T47D (cell line): ENCODE measurements at places on chromosomes 4 and X.

DNA sequence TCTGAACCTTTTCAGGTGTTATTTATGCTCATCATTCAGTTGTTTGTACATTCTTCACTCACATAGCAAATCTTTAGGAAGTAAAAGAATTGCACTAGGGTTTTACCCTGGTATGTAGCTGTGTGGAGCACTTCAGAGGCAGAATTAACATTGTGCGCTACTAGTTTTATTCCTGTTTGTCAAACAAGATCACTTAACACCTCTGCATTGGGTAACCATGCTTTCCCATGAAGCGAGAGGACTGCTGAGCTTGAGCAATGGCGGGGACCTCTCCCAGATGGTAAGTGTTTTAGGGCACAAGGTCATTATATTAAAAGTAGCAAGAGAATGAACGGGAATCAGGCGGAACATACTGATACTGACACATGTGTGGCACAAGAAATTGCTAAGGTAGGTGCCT, 59.2 kb downstream of the SHROOM3 start:
- no peak for DNase-seq

- DNase-seq = no peak
These were observed 65.9 kb downstream of the HHIP start for GRCh38 chr4:144711700-144712456.

- DNase-seq = no peak
These were observed 4.3 kb upstream of the WDR13 start for GRCh38 chrX:48592971-48593370.

DNA sequence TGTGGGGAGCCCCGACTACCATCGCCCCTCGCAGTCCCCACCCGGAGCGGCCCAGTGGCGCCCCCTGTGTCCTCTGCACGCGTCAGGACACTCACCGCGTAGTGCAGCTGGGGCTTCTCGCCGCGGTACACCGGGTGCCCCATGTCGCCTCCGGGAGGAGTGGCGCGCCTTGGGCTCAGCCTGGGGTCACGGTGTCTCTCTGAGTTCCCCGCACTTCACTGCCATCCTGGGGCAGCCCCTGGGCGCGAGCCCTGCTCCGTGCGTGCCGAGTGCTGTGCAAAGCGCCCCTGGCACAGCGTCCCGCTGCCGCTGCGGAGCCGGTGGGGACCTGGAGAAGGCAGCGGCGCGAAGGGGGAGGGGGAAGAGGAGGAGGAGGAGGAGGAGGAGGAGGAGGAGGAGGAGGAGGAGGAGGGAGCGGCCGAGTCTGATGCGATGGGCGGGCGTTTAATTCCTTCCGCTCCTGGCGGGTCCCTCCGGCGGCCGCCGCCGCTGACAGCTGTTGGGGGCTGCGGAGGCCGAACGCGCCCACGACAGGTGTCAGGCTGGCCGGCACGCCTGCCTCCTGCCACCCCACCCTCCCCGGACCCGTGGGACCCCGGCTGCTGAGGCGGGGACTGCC, 134.3 kb downstream of the AMELX start:
- DNase-seq = no peak

DNA sequence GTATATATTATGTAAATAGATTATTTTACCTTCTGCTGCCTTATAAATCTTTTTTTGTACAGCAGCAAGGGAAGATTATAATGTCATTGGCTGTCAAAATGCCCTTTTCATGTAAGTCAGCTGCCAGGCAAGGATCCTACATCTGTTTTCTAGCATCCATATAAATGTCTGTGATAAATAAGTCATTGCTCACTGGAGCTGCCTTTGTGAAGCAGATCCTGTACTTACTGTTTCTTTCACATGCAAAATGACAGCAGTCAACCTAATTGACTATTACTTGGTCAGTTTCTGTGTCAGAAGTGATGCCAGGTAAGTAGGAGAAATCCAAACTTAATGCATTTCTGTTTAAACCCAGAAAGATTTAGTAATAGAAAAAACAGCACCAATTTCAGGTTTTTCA, 620.7 kb downstream of the RPA4 start:
- no peak for DNase-seq

- DNase-seq = no peak
These were observed 894.8 kb upstream of the EPHA5 start for GRCh38 chr4:66564901-66565651.

DNA sequence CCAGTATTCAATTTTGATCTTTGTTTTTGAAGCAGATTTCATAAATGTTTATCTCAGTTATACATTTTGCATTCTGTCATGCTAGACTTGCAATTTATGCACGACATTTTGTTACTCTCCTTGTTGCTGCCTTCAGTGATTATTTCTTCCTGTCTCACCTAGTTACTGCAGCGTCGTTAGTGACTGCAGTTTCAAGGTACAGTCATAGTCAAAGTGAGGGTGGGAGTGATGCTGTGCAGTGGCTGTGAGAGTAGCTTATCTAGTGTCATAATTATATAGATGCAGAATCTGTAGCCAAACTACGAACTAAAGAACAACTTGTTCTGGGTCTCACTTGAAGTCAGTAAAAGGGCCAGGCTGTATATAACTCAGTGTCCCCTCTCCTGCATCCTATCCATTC, 69.8 kb downstream of the GPR101 start:
- no peak for DNase-seq

- peak; percentile 36 for DNase-seq
These were observed 553 bp downstream of the SEPTIN6 start for GRCh38 chrX:119692191-119693039.

DNA sequence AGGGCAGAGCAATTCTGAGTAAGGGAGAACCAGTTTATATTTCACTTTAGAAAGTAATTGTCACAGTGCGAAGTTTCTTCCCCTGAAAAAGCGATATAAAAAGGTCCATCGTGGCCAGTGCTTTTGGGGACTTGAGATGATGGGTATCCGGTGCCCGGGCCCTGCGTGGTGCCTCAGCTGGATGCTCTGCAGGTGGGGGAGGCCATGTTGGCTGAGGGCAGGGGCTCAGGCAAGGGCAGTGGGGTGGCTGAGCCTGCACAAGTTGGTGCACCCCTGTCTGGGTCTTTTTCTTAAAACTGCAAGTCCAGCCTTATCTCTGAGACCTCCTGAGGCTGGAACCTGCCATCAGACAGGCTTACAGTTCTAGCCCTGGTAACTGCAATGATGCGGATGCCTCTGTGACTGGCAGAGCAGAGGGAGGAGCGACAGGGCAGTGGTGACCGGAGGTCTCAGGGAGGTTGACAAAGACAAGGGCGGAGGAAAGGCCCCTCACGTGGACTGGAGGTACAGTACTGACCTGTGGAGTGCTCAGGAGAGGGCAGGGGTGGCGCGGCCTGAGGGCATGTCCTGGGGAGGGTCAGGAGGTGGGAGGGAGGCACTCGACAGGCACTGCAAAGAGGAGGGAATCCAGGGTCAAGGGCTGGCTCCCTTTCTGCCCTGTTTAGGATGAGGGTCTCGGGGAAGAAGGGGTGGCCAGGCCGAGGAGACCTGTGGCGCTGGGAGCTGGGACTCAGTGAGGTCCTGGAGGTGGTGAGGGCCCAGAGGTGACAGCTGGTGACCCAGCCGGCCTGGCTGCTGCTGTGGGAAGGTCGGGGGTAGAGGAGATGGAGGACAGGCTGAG, 1.8 kb downstream of the RGS12 start:
- no peak for DNase-seq
